Stimulated activated CD8-positive, alpha-beta memory T cell treated with anti-CD3 and anti-CD28 coated beads, Interleukin-15, amount 100 ng/mL, for 24 hours (primary cell): ENCODE measurements at places on chromosomes 4 and X.

DNA sequence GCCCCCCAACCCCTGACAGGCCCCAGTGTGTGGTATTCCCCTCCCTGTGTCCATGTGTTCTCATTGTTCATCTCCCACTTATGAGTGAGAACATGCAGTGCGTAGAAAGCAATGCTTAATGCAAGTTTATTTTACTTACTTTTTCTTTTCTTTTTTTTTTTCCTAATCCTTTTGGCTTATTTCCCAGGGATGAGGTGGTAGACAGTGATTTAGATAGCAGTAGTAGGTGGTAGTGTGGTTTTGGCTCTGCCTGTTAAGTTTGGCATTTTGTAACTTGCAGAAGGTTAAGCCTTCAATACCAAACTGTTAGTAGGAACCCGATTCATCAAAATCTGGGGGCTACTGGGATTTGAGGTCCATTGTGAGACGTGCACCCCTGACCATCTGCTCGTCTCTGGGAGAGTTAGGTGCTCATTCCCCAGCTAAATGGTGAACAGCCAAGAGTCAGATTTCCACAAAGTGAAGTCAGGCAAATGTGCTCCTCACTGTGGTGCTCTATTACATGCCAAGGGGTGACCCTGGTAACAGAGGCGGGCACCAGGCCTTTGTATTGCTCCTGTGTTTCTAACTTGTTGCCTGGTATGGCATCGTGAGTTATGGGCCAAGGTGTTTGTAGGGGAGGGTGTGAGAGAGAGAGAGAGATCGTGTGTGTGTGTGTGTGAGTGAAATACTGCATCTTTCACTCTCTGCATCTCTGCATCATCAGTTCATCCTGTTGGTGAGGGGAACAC lies 70.3 kb downstream of the PHOX2B start:
- no peak for DNase-seq

DNA sequence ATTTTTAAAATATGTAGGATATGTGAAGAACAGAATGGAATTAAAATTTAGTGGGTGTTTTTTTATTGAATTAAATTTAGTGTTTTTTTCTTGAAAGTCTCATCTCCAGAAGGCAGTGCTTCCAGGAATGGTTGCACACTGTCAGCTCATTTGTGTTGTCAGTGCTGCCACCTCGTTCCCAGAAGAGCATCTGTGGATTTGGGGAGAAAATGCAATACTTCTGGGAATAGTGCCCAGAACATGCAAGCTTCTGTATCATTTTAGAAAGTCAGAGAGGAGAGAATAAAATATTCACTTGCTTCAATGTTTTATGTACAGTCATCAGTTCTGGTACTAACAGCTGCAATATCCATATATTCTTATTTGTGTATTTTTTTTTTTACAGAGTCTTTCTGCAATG lies 608.8 kb downstream of the PCDH7 start:
- no peak for DNase-seq

DNA sequence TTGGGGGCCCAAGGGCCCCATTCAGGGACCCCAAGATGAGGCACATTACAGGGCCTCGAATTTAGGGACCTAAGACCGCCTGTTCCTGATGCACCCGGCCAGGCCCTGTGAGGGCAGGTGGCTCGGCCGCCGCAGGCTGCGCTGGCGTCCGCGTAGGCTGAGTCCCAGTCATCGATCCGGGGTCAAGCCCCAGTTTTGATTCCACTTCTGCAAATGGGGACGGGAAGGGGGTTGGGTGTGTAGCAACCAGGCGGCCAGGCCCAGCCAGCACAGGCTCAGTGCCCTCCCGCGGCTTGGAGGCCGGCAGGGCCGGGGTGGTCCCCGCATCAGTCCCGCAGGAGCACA lies 327 bp downstream of the PNPLA4 start:
- DNase-seq, result no peak

GRCh38 chr4:150264595-150265161 lies 186.4 kb downstream of the DCLK2 start:
- DNase-seq, result no peak

DNA sequence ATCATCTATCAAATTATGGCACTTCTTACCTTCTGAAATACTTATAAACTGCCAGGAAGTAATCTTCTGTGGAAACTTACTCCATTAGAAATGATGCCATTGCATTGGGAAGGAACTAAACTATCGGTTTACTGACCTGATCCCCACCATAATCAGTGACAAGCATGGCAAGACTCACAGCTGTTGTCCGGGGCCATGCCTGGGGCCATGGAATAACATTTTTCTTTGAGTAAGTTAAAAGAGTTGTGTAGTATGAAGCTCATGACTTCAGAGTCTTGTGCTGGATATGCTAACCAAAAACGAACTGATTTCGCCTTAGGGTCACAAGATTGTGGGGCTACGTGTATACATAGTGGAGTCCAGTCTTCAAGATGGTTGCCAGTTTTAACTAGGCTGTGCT lies 15.4 kb downstream of the MTHFD2L start:
- no peak for DNase-seq

GRCh38 chrX:12903646-12904045 lies 2.8 kb upstream of the TLR8 start:
- no peak for DNase-seq

DNA sequence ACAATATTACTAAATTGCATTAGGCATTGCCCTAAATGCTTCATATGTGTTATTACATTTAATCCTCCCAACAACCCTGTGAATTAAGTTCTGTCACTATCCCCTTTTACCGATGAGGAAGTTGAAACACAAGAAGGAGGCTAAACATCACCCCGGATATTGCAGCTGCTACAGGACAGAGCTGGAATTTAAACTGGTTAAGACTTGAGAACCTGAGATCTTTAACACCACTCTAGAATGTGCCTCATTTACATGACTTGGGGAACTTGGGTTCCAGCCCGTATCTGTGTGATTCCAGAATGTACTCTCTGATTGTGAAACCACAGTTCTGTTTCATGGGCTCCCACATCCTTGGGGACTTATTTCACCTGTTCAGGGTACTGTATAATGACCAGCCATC lies 165.1 kb upstream of the PPARGC1A start:
- DNase-seq, result no peak

DNA sequence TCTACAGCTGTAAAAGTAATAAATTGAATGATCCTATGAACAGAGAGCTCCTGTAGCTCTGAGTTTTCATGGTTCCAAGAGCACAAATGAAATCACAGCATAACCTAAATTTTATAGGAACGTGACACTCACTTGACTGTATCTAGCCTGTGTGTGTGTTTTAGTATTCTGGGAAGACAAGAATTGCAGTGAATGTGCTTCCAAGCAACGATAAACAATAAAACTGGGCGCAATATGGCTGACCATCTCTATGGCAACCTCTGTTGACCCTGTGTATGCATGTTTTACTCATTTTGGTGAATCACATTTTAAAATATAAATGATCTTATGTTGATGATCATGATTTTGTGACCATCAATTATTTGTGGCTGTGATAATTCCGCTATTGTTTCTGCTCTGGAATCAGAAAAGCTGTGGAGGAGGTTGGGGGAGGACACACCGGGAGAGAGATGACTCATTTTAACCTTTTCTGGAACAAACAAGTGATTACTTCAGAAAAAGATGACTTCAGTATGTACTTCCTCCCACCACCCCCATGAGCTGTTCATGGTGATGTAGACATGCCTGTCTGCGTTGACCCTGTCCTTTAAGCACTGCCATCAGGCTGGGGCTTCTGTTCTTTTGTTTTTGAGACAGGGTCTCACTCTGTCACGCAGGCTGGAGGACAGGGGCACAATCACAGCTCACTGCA lies 31.8 kb downstream of the USP11 start:
- no peak for DNase-seq

DNA sequence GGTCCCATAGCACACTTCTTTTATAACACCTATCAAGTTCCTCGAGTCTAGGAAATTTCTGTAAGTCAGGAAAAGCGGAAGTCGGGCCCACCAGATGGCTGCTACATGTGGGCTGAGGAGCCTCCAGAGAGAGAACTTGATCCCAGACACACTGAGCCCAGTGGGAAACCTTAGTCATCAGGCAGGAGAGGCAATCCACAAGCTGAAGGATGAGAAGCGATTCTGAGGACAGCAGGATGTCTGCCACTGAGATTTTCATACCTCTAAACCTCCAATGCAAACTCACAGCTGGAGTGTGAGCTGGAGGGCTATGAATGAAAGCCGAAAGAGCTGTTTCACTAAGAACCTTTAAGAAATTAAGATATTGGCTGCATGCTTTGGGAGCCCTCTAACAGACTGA lies 52.6 kb upstream of the PDHA1 start:
- DNase-seq, result no peak

DNA sequence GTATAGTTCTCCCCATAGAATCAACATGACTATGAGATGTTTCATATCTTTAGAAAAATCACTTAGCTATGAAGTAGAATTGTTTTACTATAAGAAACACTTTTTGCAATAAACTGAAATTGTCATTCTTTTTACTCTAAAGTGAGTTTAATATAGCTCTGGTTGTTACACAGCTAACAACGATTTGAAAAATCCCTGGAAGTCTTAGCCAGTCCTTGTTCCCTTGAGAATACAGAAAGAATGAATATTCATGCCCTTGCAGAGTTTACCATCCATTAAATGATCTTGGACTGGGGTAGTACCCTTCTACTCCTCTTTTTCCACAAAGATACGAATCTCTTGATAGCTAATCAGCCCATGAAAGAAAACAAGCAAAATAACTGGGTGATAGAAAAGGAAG lies 141.8 kb downstream of the JADE1 start:
- DNase-seq, result no peak

DNA sequence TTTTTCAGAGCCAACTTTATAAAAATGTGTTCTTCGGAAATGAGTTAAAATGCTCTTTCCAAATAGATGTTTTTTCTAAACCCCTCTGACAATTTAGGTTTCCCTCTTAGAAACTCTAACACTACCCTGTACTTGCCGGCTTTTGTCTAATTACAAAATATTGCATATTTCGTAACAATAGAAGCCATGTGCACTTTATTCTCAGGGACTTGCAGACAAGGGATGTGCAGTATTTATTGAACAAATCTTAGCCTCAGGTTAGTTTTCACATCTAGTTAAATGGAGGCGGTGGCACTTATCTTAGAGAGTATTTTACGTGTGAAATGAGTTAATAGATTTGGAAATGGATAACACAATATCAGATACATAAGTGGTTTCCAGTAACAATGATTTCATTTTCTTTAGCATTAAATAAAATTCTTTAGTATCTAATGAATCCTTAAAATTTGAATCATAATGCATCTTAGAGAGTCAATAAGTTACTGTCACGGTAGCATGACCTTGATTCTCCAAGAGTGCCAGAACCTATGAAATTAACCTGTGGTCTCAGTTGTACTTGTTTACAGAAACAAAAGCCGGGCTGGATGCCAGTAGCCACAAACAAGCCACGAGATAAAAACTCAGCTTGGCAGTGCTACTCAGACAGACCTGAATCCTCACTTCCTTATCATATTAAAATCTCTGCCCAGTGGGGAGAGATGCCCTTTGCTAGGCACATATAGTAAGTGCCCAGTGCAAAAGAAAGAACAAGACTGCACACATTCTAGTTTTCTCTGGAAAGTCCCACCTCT lies 772 bp upstream of the PABPC4L start:
- no peak for DNase-seq

DNA sequence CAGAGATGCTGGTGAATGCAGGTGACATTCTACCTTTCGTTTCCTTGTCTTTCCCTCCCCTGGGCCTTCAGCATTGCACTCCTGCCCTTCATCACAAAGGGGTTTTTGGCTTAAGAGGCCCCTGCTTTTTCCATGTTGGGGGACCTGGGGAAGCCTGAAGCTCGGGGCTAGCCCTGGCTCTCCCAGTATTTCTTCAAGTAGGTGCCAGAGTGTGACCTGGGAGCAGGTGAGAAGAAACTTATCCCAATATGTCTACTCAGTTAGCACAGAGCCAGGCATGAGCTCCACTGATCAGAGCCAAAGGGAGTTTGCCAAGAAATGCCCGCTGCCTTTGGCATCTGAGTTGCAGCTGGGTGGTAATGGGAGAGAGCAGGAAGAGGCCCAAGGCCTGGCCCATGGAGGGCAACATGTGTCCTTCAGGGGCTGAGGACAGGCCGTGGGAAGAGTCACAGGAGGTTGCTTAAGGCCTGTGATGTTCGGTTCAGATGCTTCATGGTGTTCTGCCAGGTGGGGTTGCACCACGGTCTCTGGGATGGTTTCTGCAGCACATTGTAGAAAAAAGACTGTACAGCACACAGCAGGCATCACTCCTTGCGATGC lies 7.6 kb downstream of the PRRG3 start:
- DNase-seq, result no peak

GRCh38 chrX:69055193-69055592 lies 110.1 kb downstream of the PJA1 start:
- DNase-seq, result no peak

GRCh38 chr4:154614306-154614705 lies 1.9 kb upstream of the FGG start:
- DNase-seq, result no peak

GRCh38 chr4:110751986-110752385 lies 129.1 kb upstream of the PITX2 start:
- DNase-seq, result no peak

GRCh38 chr4:58093352-58093751 lies 983.2 kb upstream of the IGFBP7 start:
- no peak for DNase-seq

- no peak for DNase-seq
Measured at GRCh38 chr4:177492022-177492421, 49.8 kb upstream of the AGA start.

GRCh38 chr4:74370912-74371311 lies 6.0 kb downstream of the EREG start:
- no peak for DNase-seq

- DNase-seq, result no peak
Measured at GRCh38 chr4:89294573-89295269, 12.9 kb downstream of the GPRIN3 start.

DNA sequence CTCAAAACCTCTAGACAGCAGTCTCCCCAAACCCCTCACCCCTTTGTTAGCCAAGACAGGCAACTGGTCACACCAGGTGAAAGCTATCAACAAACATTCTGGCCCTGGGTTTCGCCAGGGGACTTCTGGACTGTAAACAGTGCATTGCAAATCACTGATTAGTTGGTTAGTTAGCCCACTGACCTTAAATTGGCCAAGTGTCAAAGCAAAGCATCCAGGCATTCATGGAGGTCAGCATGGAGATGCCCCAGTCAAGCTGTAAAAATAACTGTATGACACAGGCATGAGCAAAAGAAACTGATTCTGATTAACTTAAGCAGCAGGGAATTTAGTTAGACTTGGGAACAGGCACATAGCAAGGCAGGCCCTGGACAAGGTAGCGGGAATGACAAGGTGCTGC lies 156.0 kb upstream of the TTC29 start:
- DNase-seq, result no peak
